ENCODE measurements at places on chromosomes 6 and 20.

- DNase-seq: no peak
Measured at GRCh38 chr6:47598367-47598766, 100.0 kb upstream of the ADGRF4 start.

DNA sequence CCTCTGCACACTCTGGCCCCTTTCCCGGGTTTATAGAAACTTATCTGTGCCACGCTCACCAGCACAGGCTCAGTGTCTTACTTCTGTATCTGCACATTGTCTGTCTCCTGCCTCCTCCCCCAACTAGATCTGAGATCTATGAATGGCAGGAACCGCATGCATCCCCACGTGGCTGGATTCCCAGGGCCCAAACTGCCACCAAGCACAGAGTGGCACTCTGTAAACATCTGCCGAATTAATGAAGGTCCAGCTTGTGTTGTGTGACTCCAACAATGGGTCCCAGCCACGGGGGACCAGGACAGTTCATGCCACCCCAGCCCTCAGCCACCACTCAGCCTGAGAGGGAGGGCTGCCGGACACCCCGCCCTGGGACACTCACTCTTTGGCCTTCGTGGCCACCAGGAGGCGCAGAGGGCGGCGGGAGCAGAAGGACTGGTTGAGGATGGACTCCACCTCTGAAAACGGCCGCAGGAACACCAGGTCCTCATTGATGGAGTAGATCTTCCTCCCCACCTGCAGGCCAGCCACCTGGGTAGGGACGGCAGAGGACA lies 171.1 kb downstream of the PREX1 start:
- DNase-seq: no peak

- DNase-seq: no peak
Measured at GRCh38 chr20:24436160-24436559, 33.3 kb upstream of the SYNDIG1 start.

DNA sequence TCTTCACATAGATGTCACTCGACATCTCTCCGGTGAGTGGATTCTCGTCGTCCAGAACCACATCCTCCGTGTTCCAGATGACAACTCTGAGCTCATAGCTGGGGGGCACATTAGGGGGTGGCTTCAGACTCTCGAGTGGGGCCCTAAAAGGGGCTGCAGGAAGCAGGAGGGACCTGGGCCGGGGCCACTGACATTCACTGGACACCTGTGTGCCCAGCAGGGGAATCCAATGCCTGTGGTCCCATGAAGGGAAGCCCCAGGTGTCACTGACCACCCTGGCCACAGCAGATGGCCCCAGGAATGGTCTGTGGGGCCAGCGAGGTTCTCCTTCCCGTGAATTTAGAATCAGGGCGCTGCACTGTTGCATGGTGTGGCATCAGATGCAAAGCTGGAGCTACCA lies 18.7 kb downstream of the ERGIC3 start:
- no peak for DNase-seq

DNA sequence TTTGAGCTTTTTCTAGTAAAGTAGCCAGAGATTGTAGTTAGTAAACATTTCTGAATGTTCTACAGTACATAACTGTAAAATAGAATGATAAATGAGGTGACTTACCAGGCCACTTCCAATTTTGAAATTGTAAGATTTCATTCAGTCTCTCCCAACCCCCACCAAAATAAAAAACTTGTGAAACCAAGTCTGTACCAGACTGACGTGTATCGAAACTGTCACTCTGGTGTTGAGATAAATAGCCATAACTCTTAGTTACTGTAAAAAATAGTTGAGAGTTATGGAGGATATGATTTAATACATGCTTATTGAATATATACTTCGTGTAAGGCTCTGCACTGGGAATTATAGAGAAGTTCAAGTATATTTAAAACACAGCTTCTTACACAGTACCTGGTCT lies 455.7 kb downstream of the PLCB1 start:
- DNase-seq: no peak

- peak; percentile 12 for DNase-seq
Measured at GRCh38 chr20:21202259-21202658, 76.4 kb downstream of the KIZ start.

- DNase-seq: no peak
Measured at GRCh38 chr6:107712665-107713551, 111.2 kb downstream of the SCML4 start.

DNA sequence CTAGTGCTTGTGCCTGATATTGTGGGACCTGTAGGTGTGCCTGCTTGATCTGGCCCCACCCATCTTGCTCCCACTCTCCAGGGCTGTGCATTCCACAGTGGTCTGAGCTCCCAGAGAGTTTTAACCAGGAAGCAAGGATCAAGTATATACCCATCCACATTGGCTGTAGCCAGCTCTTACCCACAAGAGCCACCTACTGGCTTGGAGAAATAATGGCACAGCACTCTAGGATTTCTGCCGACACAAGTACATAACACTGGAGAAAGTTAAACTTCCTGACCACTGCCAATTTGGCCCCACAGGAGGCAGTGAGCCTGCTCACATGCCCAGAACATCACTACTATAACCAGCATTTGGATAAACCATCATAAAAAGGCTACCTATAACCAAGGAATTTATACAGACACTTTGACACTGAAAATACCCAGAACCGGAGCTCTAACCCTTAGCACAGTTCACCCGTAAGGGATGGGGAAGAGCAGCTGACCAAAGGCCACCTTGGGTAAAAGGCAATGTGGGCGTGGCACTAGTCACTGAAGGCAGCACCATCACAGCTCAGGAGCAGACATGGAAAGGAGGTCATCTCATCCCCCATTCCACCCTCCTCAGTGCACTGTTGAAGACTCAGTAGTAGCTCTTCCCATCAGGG lies 440.4 kb downstream of the BTBD3 start:
- DNase-seq: no peak

Data from esophagus muscularis mucosa (tissue), 4 donors.